ENCODE measurements at places on chromosomes 6 and 20.
A peak's percentile ranks its signal among the peaks of the same experiment; 100 is the strongest.

DNA sequence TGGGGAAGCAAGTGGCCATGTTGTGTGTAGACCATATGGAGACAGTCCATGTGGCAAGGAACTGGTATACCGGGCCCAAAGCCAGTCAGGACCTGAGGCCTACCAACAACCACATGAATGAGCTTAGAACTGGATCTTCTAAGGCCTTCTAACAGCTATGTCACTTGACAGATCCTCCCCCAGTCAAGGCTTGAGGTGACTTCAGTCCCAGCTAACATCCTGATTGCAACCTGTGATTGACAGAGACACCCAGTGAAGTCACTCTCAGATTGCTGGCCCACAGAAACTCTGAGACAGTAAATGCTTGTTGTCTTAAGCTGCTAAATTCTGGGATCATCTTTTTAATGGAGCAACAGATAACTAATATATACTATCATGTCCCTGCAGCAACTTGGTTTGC lies 32.9 kb downstream of the AHI1 start:
- no peak for DNase-seq

DNA sequence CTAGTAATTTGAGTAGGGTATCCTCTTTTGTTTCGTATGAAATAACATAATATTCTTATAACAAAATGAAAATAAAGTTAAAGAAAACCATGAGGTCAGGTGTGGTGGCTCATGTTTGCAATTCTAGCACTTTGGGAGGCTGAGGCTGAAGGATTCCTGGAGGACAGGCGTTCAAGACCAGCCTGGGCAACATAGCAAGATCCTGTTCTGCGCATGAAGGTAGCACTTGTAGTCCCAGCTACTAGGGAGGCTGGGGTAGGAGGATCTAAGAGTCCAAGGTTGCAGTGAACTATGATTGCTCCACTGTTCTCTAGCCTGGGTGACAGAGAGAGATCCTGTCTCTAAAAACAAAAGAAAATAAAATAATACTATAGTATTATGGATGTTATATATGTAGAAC lies 145.6 kb downstream of the PDSS2 start:
- no peak for DNase-seq

DNA sequence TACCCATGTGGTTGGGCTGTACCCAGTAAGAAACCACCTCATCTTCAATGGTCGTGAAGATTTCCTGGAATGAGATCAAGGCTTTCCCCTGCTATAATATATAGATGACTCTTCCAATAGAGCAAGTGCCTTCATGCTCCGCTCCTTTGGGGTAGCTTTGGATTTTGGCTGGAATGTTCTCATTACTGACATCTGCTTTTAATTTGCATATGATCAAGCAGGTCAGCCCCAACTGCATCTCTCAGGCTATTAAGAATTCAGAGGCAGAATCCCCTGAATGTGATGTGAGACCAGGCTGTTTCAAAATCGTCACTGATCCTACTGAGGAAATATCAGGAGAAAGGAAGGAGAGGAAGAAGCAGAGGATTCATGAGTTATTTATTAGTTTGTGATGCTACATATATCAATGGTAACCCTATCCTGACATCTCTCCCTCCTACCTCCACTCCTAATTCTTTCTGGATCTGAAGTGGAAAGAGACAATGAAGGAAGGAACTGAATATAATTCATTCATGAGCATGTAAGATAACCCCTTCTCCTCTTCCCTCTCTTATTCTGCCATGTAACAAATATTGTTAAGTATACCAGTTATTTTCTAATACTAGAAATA lies 47.6 kb upstream of the FUCA2 start:
- no peak for DNase-seq

GRCh38 chr6:125197795-125198269 lies 44.3 kb downstream of the TPD52L1 start:
- DNase-seq: peak; percentile 4

DNA sequence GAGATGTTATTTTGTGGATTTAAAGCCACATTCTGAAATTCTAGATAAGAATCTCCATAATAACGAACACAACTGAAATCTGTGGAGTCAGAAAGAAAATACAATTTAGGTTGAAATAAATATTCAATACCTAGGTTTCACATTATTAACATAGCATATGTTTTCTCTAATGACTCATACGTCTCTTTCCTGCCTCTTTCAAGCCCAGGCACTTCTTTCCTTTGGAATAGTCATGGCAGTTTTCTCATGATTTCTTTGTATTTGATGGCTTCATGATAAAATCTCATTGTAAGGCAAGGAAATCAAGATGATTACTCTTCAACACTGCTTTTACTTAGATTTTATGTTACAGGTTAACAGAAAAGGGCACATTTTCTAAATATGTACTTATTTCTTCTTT lies 803.7 kb downstream of the PHF3 start:
- no peak for DNase-seq

DNA sequence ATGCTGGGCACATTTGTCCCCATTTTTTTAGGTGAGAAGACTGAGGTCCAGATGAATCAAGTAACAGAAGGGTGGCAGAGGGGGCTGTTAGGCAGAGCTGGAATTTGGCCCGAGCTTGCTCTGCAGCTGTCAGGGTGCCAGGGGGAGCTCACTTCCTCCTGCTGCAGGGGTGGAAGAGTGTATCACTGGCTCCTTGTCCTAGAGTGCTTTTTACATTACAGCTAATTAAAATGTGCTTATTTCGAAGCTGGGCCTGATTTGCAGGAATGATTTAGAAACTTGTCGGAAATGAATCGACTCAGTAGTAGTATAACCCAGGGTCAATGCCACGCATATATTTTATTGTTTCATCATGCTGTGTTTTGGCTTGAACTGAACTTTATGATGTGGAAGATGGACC lies 11.1 kb downstream of the TOX2 start:
- DNase-seq: peak; percentile 30

DNA sequence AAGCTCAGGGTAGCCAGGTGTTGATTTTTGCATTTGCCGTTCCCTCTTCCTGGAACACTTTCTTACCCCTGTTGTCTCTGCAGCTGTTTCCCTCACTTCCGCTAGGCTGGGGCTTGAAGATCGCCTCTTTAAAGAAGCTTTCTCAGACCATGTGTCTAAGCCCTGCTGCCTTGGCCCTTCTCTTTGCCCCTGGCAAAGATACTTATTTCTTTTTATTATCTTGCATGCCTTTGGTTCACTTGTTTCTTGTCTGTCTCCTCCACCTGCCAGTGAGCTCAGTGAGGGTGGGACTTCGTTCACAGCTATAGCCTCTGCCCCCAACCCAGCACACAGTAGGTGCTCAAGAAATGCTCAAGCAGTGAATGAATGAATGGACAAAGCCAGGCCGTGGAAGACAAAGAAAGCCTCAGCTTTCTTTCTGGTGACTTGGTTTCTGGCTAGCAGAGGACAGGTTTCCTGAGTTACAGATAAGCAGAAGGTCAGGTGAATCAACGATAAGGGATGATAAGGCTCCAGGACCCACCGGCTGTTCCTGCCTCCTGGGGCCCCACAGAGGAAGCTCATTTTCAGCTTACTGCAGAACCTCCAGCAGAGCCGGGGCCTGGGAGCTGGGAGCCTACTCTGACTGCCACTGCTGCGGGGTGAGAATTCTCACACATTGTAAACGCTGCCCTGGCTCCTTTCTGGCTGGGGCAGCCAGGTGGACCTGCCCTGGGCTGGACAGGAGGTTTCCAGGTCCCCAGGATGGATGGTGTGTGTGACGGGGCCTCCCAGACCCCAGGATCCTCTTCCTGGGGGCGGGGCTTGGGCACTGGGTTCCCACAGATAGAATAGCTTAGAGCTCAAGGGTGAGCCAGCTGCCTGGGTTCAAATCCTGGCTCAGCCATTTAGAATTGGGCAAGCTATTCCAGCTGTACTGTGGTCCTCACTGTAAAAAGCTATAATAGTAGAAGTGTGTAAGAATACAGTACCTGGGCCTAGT lies 29.8 kb downstream of the SNAI1 start:
- DNase-seq: peak; percentile 86

DNA sequence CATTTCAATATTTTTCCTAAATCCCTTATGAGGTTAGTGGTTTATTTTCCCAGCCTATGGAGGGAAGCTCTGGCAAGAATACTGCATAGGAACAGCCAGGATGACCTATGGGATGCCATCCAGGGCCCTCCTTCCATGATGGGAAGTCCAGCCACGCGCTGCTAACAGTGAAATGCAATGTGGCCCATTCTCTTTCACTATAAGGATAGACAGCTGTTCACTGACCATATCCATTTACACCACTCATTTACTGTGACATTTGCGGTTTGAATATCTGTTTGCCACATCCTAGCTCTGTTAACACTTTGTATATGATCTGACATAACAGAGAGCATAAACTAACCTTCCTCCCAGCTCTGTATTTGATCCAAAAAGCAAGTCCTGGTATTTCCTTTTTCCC lies 471.7 kb downstream of the CBLN4 start:
- no peak for DNase-seq

DNA sequence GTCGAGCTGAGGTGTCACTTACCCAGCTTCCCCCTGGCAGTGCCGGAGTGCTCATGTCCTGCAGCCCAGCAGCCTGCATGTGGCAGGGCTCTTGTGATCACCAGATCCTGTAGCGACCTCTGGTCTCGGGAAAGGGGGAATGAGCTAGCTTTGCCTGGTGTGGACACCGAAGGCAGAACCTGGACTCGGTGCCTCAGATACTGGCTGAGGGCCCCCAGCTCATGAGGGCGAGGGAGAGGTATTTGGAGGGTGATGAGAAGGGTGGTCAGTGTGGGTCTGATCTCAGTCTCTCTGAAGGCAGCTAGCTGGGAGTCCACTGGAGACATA lies 26.3 kb downstream of the SUN5 start:
- DNase-seq: no peak
